Stimulated activated naive CD4-positive, alpha-beta T cell treated with Interleukin-2 at 50 U/mL for 16 hours (primary cell): ENCODE measurements at places on chromosomes 6 and 20.
A peak's percentile ranks its signal among the peaks of the same experiment; 100 is the strongest.

DNA sequence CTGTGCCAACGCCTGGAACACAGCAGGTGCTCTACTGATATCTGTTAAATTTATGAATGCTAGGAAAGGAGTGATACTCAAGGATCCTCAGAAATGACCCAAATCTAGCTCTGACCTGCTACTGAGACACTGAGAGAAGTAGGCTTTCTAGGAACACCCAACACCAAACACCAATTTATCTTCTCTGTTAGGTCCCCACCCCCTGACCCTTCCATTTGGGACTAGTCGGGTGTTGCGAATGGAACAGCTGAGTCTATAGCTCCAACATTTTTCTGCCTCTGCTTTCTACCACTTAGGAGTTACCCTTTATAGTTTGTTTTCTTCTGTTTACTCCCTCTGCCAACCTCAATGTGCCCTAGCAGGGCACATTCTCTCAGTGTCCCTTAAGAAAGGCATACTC, 24.0 kb downstream of the CPNE1 start:
- no peak for DNase-seq

- DNase-seq, result no peak
Measured at GRCh38 chr20:37816003-37816402, 86.9 kb upstream of the VSTM2L start.

DNA sequence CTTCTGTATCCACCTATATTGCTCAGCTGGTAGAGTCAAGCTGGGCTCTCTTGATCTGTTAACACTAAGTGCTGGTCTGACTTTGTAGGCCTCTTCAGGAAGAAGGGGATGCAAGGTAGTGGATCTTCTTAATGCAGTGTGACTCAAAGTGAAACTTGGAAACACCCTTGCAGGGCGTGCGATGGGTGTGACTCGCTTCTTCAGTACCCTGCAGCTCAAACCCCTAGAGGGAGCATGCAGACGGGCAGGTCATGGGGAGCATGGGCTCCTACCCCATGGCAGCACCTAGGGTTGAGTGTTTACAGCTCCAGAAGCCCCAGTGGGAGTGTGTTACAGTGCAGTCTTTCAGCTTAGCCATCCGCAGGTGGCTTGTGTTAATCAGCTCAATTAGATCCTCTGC, 757 bp upstream of the SAMD3 start:
- peak; percentile 58 for DNase-seq

DNA sequence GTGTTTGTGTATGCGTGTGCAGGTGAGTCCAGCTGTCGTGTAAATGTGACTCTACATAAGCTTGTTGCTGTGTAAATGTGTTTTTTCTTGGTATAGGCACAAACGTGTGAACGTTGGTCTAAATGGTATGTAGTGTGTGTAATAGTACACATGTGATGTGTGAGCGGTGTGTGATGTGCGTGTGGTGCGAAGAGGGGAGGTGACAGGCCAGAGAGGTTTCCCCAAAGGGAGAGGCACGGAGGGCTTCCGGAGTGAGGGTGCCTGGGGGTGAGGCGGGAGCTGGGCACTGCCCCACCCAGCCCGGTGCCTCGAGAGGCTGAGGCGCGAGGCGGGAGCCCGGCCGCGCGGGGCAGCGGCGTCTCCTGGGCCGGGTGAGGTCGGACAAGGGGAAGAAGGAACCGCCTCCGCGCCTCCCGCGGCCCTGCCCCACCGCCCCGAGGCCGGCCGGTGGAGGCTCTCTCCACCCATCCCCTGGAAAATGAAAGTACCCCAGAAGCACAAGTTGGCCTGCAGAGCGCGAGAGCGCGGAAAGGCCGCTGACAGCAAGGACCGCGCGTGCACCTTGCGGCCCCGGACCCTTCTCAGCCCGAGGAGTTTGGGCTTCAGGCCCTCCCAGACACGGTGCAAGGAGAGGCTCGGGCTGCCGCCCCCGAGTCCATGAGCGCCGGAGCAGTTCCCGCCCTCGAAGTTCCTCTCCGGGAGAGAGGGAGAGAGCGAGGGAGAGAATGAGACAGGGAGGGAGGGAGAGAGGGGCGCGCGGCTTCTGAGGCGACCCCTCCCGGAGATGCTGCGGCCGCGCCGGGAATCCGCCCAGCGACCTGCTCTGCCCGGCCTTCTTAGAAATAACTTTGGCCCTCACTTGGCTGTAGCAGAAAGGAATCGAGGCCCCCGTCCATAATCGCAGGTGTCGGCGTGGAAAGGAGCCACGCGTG, 43.2 kb upstream of the OSTM1 start:
- DNase-seq, result no peak

- DNase-seq, result no peak
Measured at GRCh38 chr20:10228330-10228729, 9.7 kb downstream of the SNAP25 start.

- no peak for DNase-seq
Measured at GRCh38 chr20:53301869-53302268, 291.8 kb downstream of the ZNF217 start.

- no peak for DNase-seq
Measured at GRCh38 chr6:1929931-1930330, 315.5 kb downstream of the GMDS start.

DNA sequence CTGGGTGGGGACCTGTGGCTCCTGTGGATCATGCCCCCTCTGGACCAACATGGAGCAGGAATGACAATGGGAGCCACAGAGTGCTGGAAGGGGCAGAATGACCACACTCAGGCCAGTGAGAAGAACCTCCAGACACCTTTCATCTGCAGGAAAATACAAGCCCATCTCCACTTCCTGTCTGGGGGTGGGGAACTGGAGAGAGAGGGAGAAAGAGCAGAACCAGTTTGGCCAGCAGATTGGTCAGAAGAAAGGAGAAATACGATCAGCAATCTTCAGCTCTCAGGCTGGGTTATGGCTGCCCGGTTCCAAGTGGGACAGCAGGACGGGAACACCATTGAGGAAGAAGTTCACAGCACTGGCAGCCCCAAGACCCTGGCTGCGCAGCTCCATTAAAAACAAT, 37.0 kb downstream of the BMP7 start:
- no peak for DNase-seq

- DNase-seq, result no peak
Measured at GRCh38 chr6:135932651-135933050, 81.2 kb downstream of the PDE7B start.
